ENCODE measurements at places on chromosomes 1 and 21.

DNA sequence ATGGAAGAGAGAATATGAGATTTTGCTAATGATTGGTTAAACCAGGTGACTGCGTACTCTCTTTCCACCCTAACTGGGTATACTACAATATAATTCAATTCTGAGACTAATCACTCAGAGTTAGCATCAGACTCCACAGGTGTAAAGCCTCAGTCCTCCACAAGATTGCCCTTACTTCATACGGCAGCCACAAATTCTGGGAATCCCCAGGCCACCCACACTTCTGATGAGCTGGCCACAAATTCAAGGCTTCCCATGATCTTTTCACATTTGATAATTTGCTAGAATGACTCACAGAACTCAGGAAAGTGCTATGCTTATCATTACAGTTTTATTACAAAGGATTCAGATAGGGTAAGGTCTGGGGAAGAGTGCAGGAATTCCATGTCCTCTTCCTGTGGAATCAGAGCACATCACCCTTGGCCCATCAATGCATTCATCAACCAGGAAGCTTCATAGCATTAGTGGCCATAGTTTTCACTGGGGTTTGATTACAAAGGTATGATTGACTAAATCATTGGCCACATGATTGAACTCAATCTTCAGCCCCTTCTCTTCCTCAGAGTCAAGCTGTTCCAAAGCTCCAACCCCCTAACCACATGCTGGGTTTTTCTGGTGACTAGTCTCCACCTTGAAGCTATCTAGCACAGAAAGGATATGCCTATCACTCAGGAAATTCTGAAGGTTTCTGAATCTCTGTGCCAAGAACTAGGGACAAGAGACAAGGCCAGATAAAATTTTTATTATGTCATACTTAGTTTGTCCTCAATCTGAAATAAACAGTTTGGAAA, 131.7 kb downstream of the HHIPL2 start:
- no peak for DNase-seq

- DNase-seq, result peak; percentile 32
These were observed 102.2 kb downstream of the CASZ1 start for GRCh38 chr1:10694274-10694632.

DNA sequence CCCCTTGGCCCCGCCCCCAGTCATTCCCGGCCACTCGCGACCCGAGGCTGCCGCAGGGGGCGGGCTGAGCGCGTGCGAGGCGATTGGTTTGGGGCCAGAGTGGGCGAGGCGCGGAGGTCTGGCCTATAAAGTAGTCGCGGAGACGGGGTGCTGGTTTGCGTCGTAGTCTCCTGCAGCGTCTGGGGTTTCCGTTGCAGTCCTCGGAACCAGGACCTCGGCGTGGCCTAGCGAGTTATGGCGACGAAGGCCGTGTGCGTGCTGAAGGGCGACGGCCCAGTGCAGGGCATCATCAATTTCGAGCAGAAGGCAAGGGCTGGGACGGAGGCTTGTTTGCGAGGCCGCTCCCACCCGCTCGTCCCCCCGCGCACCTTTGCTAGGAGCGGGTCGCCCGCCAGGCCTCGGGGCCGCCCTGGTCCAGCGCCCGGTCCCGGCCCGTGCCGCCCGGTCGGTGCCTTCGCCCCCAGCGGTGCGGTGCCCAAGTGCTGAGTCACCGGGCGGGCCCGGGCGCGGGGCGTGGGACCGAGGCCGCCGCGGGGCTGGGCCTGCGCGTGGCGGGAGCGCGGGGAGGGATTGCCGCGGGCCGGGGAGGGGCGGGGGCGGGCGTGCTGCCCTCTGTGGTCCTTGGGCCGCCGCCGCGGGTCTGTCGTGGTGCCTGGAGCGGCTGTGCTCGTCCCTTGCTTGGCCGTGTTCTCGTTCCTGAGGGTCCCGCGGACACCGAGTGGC, at the start of gene SOD1:
Gene SOD1, plus strand, starts transcription at position 158 of the 723 bp plus-strand sequence. Its CDS starts 77 bp downstream, at position 235.
- DNase-seq, result peak; percentile 90

DNA sequence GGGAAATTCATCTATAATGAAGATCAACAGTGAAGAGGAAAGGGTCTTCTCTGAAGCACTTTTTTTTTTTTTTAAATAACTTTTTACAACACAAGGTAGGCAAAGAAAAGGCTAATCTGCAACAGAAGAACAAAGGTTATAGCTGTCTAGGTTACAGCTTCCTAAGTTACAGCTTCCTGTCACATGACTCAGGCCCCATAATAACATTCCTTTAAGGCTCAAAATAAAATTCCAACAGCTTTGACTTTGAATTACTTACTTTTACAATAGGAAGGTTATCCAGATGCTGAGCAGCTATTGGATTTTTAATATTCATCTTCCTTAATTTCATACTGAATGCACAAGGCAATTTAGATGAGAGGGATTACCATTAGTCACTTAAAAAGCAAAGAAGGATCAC, 40.4 kb upstream of the TMEM61 start:
- no peak for DNase-seq

DNA sequence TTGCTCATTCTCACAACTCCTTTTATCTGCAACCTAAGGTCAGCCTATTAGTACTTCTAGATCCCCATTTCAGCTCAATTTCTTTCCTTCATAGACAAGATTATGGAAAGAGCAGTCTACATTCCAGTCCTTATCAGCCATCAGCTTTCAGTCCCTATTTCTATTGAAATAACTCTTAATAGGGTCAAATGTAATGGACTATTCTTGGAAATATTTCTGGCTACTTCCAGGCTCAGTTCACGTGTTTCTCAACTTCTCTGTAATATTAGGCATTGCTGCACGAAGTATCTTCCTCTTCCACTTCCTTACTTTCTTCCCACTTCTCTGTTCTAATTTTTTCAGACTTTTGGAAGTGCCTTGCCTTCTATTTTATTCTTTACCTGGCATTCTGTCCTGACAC, 232.9 kb upstream of the USP25 start:
- DNase-seq, result no peak

GRCh38 chr1:5810553-5811270, 181.5 kb downstream of the NPHP4 start:
- no peak for DNase-seq

DNA sequence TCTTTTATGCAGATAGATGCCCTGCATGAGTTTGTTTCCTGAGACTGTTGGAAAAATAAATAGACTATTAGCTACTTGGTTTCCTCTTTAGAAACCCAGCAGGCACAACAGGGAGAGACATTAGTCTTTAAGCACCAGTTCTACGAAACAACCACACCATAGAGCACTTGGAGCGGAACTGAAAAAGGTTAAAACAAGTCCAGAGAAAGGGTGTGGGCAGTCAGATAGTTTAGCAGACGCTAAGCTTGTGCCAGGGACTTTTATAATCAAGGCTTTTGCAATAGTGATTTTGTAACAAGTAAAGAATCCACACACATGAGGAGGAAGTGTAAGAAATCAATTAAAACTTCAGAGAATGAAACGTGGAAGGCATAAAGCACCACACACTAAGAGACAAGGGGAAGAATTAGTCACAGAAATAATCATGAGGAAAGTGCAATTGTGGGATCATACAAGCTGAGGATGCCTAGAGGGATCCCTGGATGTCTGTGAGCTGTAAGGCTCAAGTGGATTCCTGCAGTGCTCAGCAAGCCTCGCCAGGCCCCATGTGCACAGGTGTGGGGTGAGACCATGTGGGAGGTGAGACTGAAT, 37.8 kb upstream of the TLR5 start:
- no peak for DNase-seq

DNA sequence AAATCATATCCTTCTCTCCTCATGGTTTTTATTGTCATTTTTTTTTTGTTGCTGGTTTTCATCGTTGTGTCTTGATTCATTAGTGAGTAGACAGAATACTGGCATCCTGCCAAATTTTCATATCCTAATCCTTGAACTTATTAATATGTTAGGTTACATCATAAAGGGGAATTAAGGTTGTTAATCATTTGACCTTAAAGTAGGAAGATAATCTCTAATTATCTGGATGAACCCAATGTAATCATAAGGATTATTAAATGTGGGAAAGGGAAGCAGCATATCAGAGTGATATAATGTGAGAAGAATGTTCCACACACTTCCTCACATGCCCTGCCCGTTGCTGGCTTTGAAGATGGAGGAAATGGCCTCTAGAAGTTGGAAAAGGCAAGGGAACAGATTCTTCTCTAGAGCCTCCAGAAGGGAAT, 299.7 kb downstream of the HMCN1 start:
- DNase-seq, result no peak

DNA sequence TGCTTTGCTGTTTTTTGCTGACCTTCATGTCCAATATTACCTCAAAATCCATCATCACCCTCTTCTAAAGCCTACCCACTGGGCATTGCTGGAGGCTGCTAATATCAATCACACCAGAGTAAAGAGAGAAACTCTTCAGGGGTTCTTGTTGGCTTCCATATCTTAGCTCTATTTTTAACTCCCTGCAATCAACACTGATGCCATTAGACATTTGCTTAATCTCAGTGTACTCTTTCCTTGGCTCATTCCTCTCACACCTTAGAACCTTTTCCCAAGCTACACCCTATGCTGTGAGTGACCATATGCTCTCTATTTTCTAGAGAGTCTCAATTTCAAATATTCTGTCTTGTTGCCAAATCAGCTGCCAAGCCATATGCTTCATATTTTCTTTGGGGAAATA, 40.6 kb upstream of the RABGAP1L start:
- DNase-seq, result no peak

- DNase-seq, result no peak
These were observed 78.1 kb upstream of the ZNF644 start for GRCh38 chr1:91099746-91100621.

GRCh38 chr1:206590025-206590758, 22.1 kb downstream of the EIF2D start:
- DNase-seq, result peak; percentile 45

GRCh38 chr1:167094690-167095089, 815 bp downstream of the STYXL2 start:
- no peak for DNase-seq

DNA sequence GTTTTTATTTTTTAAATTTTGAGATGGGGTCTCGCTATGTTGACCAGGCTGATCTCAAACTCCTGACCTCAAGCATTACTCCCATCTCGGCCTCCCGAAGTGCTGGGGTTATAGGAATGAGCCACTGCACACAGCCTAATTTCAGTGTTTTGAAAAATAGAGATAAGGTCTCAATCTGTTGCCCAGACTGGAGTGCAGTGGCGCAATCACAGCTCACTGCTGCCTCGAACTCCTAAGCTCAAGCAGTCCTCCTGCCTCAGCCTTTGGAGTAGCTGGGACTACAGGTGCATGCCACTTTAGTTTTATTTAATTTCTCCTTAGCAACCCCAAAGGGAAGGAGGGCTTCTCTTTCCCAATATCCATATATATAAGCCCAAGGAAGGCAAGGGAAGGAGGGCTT, 63.7 kb upstream of the LPGAT1 start:
- DNase-seq, result no peak

Data from activated CD8-positive, alpha-beta memory T cell treated with anti-CD3 and anti-CD28 coated beads for 4 hours (primary cell).